ENCODE measurements at places on chromosomes 4 and X.

DNA sequence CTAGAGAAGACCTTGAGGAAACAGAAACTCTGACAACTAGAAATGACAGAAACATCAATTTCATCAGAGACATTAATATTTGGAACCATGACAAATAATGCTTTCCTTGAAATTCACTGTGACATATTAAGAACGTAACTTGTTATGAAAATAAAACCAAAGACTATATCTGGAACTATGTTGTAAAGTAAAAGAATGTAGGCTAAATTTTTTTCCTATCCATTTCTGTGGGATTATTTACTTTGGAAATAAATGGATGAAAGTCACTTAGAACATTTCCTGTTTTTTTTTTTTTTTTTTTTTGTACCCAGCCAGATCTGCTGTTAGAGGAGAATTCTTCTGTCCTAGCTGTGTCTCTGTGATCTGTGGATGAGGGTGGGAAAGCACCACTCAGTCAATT lies 255.9 kb downstream of the SPRY1 start:
- no peak for DNase-seq

- no peak for DNase-seq
Measured at GRCh38 chrX:31429915-31430314, 358.1 kb upstream of the FTHL17 start.

DNA sequence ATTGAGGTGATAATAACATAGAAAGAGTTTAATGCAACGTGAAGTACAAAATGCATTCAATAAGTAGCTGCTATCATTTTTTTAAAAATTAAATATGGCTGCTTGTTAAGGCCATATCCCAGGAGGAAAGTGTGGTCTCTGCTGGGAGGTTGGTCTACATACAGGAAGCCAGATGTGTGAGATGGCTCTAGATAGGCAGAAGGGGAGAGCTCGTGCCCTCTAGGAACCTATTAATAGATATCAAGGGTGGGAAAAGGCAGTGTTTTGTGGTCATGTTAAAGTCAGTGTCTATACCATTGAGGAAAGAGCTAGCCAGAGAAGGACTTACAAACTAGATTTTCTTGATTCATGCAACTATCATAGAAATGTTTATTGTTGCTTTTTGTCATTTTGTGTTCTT lies 140.5 kb downstream of the KLHL8 start:
- DNase-seq, result no peak

- no peak for DNase-seq
Measured at GRCh38 chrX:71301195-71301924, at the start of gene ITGB1BP2. ITGB1BP2 (plus strand) TSS chrX:71301750; CDS start chrX:71301807, 57 bp downstream.

DNA sequence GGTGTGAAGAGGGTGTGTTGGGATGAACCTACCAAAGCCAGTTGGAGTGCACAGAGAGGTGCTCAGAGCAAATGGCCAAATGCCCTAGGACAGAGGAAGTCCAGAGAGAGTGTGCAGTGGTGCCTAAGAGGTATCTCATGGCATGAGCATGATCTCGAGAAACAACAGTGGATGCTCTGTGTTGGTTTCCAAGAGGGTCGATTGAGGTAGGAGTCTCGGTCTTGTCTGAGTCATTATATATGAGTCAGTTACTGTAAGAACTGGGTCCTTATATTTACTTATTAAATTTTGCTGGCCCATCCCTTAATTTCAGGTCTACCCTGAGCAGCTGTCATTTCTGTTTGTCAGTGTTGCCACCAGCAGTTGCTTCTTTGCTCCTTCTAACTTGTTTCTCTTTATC lies 86.6 kb upstream of the TMEM150C start:
- no peak for DNase-seq

DNA sequence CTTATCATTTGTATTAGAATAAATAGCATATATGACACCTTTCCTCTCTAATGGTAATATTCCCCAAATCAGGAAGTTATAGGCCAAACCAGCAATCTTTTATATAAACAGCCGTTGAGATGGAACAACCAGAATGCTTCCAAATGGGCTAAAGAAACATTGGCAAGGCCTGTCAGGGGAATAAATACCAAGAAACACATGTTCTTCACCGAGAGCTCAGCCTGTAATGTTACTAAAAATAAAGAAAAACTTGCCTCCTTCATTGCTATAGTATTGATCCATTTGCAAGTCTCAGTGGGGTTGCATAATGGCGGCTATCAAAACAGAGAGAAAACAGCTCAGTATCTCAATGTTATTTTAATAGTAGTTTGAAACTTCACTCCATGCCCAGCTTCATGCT lies 104.9 kb downstream of the FAM13A start:
- DNase-seq, result no peak

GRCh38 chrX:22575161-22575845 lies 302.6 kb downstream of the CBLL2 start:
- no peak for DNase-seq

- no peak for DNase-seq
Measured at GRCh38 chr4:100870940-100871772, 353.3 kb upstream of the EMCN start.
